HS-27A (cell line): ENCODE measurements at places on chromosomes 7 and 10.

DNA sequence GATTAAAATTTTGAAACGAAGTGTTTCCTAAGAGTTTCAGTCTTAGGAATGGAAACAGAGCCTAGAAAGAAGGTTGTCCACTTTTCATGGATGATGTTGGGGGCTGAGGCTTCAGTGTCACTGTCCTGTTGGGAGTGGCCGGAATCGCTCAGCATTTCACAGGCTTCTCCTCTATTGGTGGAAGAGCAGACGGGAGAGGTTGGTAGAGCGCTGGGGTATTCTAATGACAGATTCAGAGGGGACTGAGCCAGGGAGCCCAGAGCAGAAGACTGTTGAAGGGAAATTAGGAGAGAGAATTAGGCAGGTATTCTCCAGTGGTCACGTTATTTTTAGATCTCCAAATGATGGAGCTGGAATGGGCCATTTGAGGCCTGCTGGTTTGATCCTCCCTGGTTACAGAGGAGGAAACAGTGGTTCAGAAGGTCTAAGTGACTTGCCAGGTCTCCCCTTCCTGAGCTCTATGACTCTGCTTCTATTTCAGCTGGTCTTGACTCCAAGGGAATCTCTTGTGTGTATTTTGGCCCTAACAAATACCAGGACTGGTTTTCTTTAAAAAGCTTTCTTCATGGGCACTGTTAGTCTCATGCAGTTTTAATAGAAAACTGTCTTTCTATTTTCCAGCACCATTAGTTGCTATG, 35.7 kb upstream of the EEPD1 start:
- DNase-seq = no peak

GRCh38 chr7:50359995-50360925, 55.7 kb downstream of the IKZF1 start:
- DNase-seq = no peak

DNA sequence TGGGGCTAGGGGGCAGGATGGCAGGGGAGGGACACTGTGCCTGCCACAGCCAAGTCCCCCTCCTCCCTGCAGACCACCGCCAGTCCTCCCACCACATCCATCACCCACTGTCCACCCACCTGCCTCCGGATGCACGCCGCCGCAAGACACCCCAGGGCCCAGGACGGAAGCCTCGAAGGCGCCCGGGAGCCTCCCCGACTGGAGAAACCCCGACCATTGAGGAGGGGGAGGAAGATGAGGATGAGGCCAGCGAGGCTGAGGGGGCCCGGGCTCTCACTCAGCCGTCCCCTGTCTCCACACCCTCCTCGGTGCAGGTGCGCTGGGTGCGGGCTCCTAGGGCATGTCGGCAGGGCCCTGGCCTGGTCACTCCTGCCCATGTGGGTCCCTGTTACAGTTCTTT, 5.1 kb downstream of the SLC4A2 start:
- DNase-seq = no peak

- no peak for DNase-seq
These were observed 211.9 kb upstream of the SHH start for GRCh38 chr7:156024201-156024600.

- no peak for DNase-seq
These were observed 10.9 kb downstream of the MACC1 start for GRCh38 chr7:20206104-20206896.

GRCh38 chr10:27680006-27680557, 65.5 kb downstream of the MKX start:
- no peak for DNase-seq

- DNase-seq = peak; percentile 35
These were observed 7.1 kb downstream of the HECW1 start for GRCh38 chr7:43119371-43120075.

DNA sequence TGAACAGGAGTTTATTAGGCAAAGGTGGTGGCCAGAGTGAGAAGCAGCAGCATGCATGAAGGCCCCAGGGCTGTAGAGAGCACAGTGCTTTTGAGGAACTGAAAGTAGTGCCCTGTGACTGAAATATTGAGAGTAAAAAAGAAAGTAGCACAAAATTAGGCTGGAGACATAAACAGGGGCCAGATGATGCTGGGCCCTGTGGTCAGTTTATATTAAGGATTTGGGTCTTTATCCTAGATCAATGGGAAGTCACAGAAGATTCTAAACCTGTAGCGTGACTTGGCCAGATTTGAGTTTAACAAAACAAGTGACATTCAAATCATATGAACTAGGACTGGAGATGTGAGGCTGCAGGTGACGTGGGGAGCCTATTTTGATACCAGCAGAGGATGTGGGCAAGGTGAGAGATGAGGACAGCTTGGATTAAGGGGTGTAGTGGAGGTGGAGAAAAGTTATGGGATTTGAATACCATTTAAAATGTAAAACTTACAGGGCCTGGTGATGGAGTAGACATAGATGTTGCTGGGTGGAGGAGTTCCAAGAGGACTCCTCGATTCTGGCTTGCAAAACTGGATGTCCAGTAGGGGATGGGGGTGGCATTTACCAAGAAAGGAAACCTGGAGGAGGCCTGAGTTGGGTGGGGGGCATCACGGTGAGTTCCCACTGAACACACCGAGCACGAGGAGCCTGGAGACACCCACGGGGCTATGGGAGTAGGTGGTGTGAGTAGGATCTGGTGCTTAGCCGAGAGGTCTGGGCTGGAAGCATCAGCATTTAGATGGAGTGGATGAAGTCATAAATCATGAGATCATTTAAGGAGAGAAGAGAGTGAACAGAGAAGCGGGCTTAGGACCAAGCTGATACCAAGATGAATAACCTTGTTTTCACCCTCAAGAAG, 52.8 kb downstream of the HHEX start:
- DNase-seq = no peak

DNA sequence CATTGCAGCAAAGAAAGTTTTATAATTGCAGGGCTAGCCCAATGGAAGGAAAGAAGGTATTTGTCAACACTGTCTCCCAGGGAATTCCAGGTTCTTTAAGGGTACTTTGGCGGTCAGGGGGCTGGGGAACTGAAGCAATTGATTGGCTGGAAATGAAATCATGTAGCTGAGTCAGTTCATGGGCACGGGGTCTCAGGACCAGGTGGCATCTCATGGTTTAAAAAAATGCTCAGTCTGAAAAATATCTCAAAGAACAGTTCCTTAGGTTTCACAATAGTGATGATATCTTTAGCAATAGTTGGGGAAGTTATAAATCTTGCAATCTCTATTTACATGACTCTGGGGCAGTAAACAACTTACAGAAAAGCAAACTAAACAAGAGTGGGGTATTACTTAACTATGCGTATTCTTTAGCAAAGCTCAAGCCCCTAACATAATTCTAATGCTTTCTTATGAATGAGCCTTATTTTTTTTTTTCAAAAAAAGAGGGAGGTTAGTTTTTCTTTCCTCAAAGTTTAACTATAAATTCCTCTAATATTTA, 376.9 kb upstream of the NRG3 start:
- no peak for DNase-seq

DNA sequence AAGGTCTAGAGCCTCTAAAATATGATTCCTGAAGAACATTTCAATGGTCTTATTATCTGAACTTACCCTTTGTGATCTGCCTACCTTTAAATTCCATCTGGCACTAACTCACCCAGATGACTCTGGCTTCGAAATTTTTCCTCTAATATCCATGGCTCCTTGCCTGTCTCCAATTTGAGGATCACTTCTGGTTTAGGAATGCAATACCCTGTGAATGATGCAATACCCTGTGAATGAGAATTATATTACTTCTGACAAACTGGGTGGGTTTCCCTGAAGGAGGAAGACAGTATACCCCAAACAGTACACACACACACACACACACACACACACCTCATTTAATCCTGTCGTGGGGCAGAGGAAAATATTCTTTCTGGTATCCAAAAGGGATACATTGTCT, 115.3 kb downstream of the ZNF33B start:
- DNase-seq = no peak

- DNase-seq = no peak
These were observed 6.2 kb downstream of the PAOX start for GRCh38 chr10:133385214-133385613.

- DNase-seq = no peak
These were observed 19.5 kb downstream of the EVX1 start for GRCh38 chr7:27262121-27262520.

- DNase-seq = no peak
These were observed 328.7 kb downstream of the ARL4A start for GRCh38 chr7:13016036-13016581.

- no peak for DNase-seq
These were observed 251.6 kb downstream of the SKAP2 start for GRCh38 chr7:26612742-26613141.

DNA sequence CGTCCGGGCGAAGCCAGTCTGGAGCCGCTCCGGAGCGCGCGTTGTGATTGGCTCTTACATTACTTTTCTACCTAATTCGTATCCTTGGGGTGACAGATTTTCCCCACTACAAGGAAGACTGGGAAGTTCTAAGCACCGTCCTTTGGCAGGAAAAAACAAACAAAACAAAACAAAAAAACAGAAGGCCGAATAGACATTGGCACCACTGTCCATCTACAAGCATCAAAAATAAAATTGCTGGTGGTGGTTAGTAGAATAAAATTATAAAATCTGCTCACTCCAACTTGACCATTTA, 651 bp upstream of the SKAP2 start:
- no peak for DNase-seq

DNA sequence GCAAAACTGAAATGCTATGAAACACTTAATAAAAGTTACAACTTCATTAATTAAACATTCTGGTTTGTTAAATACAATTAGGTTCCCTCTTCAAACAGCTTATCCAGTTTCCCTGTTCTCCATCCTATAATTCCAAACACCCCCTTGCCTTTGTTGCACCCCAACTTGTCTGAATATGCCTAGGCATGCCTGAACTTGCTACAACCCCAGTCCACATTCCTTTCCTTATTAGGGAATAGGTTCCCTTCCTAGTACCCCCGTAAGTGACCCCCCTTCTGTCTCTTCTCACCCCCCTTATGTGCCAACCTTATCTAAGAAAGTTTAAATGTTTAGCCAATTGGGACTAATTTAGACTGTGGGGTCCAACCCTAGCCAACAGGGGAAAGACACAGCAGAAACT, 295.7 kb upstream of the GALNT17 start:
- DNase-seq = no peak

DNA sequence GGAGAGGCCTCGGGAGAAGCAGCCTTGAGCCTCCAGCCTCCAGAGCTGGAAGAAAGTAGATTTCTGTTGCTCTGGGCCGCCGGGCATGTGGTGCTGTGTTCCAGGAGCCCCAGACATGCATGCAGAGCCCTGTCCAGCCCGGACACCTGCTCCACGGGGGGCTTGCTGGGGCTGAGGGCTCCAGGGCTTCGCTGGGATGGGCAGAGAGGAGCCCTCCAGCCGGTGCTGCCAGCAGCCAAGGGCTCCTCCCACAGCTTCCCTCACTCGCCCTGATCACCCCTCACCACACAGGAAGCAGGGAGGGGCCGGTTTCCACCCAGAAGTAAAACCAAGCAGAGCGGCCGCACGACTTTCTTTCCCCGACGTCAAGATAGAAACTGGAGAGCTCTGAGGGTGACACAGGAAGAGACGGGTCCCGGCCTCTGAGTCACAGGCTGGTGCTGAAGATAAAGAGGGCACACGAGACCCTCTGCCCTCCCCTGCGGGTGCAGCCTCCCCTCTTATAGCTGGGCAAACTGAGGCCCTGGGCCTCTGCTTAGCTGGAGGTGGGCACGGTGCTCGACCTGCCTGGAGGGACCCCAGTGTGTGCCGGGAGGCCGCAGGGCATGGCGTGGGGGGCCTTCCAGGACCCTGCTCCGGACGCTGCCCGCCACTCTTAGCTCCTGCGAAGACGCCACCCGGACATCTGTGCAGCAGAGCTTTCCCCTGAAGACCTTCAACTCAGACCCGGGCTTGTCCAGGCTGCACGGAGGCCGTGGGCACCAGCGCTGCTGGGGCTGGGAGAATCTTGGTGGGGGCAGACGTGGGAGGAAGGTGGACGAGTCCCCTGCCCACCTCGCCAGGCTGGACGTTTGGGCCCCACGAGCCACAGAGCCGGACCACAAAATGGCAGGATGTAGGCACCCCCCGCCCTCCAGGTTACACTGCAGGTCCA, 31.1 kb downstream of the ADAP1 start:
- no peak for DNase-seq

DNA sequence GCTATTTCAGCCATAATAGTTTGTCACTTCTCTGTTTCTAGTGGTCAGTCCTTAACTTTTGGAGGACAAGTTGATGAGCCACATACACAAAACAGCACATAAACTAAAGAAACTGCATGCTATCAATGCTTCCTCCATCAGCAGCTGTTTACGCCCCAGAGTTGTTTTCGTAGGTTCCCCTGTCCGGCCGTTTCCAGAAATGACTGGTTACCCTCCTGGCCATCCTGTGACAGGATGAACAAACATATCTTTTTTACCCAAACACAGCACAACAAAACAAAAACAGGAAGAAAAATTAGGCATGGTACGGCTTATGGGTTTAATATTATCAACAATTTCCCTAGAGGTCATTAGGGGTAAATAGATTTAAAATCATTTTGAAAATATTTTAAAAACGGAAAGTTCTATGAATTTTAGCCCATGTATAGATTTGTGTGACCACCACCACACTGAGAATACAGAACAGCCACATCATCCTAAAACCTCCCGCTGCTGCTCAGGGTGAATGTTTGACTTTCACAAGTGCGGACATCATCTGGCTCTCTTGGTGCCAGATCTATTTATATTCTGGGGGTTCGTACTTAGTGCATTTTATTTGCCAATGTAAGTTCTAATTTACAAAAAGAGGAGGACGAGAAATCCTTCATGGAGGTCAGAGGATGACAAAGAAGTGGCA, 74.8 kb downstream of the HIPK2 start:
- DNase-seq = no peak

DNA sequence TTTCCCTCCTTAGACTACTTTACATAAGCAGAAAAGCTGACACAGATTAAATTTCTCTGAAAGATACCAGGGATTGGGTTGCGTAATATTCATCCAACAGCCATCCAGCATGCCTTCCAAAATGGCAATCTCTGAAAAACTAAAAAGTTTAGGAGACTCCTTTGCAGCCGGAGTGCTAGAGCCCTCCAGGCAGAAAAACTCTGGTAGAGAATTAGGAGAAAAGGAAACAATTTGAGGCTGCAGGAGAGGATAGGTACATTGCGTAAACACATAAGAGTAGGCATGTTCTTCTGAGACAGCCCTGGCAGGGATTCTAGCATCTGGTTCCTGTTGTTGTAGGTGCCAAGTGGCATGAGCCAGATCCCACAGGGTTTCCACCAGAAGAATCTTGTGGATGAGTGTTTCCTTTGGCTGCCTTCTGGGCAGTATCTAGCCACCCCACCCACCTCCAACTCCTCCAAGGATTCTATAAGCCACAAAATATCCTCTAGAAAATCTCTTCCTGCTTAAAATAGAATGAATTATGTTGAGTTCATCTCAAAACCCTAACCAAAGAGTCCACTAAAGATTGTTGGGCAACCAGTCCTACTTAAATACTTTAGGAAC, 402.4 kb downstream of the HGF start:
- peak; percentile 72 for DNase-seq

- DNase-seq = no peak
These were observed 280.9 kb upstream of the LYZL1 start for GRCh38 chr10:29007748-29008610.
